ENCODE measurements at places on chromosomes 7 and 10. TPM values are rescaled to one million over a fixed set of nuclear protein-coding genes. Genes with fewer than 3 reads are reported as not detected.

DNA sequence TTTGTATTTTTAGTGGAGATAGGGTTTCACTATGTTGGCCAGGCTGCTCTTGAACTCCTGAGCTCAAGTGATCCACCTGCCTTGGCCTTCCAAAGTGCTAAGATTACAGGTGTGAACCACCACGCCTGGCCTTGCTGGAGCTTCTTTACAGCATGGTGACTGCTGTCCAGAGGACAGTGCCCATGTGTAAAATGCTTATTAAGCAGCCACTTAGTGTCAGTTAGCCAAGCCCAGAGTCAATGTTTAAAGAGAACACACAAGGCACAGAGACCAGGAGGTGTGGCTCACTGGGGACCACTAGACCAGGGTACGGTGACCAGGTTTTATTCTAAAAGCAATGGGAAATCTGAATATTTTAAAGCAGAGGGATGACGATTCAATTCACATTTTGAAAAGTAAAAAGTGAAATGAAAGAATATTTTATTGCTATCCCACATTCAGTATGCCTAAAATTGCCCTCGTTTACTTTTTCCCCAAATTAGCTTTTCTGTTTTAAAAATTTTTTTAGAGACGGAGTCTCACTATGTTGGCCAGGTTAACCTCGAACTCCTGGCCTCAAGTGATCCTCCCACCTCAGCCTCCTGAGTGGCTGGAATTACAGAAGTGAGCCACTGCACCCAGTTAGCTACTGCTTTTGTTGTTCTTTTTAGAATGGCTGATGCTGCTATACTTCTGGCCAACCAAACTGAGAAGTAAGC, 172.8 kb downstream of the NRP1 start:
- peak overlapping the region; percentile 40 for H3K27ac ChIP-seq
- no peak for DNase-seq

DNA sequence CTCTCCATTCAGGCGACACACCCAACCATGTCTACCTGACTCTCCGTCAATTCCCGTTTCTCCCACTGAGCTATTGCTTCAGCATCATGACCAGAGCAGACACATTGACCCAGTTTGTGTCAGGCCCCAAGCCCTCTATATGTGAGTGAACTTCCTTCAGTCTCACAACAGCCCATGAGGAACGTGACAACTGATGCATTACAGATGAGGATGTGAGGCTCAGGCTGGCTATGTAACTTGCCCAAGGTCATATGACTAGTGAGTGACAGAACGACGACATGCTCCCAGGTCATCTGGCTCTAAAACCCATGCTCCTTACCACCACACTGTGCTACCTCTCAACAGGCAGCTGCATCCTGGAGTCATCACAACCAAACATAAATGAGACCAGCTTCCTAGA, 3.7 kb downstream of the TMEM140 start:
- no peak overlapping the region for H3K4me3 ChIP-seq
- H3K27me3 ChIP-seq, result no peaks in the 10 kb centered on the region
- H3K36me3 ChIP-seq, result peaks cover 16% of the 10 kb centered on the region
- DNase-seq, result no peak
- H3K27ac ChIP-seq, result no peak overlapping the region

DNA sequence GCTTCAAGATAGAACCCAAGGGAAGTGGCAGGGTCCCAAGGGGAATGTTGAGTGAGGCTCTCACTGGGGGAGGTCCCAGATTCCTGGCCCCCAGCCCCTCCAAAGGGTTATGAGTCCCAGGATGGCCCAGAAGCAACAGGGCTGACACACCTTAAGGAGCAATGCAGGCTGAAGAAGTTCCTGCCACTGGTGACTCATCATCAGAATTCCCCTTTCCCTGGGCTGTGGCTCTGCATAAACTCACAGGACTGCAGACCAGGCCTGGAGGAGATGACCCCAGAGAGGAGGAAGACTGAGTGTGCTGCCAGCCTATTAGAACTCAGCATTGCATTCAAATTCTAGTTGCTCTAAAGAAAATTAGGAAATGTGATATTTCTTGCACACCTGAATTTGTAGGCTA, 126.7 kb downstream of the DPP6 start:
- no peak overlapping the region for H3K27ac ChIP-seq
- no peaks in the 10 kb centered on the region for H3K36me3 ChIP-seq
- H3K4me1 ChIP-seq, result no peaks in the 10 kb centered on the region
- H3K27me3 ChIP-seq, result no peaks in the 10 kb centered on the region

The OR2A25 gene
- total RNA-seq, result not detected

The AKR1C2 gene
- 10.6 TPM for total RNA-seq

Measured in Calu3 (cell line).